Stimulated activated CD4-positive, alpha-beta T cell treated with anti-CD3 and anti-CD28 coated beads, TNF-alpha, amount 100 ng/mL, for 1 hour (primary cell): ENCODE measurements at places on chromosomes 5 and 9.

GRCh38 chr9:36871606-36872005, 162.5 kb downstream of the PAX5 start:
- DNase-seq, result no peak

DNA sequence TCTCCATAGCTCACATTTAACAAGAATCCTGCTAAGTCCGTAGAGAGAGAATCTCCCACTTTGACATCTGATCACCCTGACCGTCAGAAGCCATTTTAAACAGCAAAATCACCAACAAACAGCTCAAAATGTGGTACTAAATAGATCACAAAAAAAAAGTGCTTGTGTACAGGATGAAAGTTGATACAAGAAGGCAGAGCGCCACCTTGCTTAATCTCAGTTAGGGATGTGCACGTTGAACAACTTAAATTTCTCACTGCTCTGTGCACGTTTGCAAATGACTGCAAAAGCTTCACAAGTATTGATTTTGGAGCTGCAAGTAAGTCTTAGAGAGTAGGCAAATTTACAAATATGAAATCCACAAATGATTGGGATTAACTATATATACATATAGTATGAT, 63.1 kb upstream of the NREP start:
- DNase-seq, result no peak

GRCh38 chr9:78806492-78807160, 509.7 kb downstream of the PSAT1 start:
- no peak for DNase-seq

DNA sequence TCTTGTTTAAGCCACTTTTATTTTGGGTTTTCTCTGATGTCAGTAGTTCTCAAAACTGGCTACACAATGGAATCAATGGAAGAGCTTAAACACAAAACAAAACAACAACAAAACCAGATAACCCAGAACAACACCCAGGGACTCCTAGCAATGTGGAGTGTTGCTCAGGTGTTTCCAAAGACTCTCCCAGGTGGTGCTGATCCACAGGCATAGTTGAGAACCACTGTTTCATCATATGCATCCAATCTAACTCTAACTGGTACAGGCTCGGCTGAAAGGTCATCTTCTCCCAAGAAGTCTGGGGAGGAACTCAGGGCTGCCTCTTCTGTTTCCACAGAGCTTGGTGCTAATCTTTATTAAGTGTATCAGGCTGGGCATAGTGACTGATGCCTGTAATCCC, 5.4 kb upstream of the ALDH1B1 start:
- DNase-seq, result no peak

DNA sequence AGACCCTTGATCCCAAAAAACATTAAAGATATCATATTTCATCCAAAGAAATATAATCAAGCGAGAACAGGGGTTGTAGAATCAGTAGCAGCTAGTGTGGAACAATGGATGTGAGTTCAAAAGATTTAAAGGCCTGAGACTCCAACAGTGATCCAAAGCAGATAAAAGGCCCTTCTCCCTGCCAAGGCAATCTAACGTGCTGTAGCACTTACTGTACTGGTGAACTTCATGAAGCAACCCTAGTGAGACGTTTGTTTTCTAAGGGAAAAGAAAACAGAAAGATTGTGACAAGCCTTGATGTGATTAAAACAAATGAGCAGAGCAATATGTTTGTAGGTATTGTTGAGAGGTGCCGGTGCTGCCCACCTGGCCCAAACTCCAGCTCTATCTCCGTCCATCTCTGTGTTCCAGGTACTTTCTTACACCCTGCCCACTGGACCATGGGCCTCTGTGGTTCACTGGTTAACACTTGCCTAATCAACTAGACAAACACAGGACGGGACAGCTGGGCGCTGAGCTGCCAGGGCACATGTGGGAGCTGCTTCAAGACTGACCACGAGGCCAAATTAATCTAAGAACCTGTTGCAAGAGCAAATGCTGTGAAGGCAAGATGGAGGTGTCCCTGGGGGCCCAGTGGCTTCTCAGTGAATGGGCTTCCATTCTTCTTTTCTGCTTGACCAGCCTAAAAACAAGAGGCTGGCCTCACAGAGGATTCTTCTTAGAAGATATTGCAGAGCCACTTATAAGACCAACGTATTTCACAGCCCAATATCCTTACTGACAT, 265.5 kb downstream of the CWC27 start:
- no peak for DNase-seq

- no peak for DNase-seq
Observed at GRCh38 chr5:14793851-14794250, 77.7 kb downstream of the ANKH start.

DNA sequence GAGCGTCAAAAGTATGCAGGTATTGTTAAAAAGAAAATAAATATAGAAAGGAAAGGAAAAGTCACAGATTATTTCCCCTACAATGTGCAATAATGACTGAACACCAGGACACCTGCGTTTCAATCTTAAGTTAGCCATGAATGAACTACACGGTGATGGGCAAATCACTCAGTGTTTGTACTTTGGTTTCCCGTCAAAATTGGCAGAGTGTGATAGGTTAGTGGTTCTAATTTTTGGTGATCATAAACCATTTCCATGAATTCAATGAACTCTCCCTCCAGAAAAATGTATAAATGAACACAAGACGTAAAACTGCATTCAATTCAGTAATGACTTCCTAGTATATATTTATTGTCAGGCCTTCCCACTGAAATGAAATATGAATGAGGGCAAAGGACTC, 59.0 kb upstream of the ITGA1 start:
- no peak for DNase-seq

DNA sequence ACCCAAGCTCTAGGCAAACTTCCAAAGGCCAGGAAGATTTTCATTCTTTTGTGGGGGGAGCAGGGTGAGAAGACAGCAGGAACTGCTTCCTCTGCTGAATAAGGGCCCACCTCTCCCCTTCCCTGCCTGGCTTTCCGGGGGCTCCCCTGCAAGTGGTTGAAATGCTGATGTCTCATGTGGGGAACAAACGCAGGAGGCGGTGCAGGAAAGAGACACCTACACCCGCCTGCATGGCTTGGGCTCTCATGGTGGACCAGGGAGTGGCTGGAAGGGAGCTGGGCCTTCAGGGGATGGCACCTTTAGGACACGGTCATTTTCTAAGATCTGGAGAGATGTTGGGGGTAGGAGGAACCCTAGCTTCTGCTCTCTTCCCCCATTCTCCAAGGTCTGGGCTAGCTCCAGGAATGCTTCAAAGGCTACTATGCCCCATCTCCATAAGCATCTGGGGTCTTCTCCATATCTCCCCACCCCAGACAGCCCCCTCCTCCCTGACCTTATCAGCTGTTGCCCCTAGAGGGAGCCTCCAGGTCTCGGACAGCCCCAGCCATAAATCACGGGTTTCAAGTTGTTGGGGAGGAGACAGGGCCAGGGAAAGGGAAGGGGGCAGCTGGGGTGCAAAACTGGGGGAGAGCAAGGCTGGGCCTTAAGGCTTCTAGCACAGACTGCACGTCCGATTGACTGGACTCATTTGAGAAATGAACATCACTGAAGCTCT, 76.6 kb downstream of the PSD2 start:
- no peak for DNase-seq

DNA sequence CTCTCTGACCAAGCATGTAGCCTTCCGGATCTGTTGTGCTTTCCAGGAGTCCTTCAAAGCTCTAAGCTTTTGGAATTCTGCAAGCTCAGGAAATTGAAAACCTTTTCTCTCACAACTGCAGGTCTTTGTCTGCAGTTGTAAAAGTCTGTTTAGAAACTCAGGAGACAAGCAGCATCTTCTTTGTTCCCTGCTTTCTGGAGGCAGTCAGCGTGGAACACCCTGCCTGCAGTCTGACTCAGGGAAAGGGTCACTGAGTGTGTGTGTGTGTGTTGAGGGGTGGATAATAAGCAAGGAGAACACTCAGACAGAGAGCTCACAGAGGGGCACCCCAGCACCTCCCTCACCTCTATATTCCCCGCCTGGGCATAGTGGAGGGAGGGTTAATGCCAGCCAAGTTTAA, 29.1 kb downstream of the KCNIP1 start:
- DNase-seq, result no peak

DNA sequence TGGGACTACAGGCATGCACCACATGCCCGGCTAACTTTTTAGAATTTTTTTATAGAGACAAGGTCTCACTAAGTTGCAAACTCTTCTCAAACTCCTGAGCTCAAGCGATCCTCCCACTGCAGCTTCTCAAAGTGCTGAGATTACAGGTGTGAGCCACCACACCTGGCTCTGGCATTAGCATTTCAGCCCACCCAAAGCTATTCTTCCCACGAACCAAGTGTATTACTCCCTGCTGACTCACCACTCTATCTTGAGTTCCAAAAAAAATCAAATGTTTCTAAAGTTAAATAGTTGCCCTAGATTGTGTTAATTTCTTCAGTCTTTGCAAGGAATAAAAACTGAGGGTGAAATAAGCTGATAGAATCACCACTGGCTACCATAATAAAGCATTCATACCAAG, 205.5 kb downstream of the ARRDC3 start:
- no peak for DNase-seq

DNA sequence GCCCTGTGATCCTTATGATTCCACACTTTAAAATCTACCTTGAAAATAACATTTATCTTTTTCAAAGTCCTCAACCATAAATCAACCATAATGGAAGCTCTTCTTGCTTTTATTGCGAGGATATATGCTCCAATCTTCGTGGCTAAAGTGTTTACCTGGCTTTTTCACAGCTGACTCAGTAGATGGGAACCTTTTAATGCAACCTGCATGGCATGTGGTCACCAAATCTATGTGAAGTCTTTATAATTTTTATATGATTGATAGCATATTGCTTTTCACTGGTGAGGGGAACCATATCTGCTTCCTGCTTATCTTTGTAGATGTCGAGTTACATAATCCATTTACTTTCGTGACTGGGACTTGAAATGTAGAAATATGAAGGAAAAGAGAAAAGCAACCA, 47.1 kb upstream of the TLX3 start:
- DNase-seq, result no peak

- DNase-seq, result no peak
Observed at GRCh38 chr9:104287253-104287878, 193.3 kb downstream of the SMC2 start.

DNA sequence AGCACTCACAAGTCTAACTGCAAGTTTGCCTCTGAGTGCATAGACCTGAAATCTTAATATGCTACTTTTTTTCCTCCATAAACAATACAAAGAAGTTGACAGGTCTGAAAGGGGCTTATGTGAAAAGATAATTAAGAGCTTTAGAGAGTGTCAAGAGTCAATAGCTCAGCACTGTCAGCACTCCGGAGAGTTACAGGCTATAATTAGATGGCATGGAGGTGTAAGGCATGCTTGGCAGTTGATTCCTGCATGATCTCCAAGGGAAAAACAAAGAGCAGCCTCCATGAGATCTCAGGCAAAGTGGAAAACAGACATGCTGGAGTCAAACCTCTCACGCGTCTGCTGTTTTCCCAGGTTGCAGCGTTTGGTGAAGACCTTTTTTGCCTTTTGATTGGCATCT, 468.7 kb downstream of the TLE4 start:
- no peak for DNase-seq

GRCh38 chr9:128824911-128825310, 4.7 kb downstream of the SPOUT1 start:
- DNase-seq, result no peak

GRCh38 chr9:16637218-16637617, 233.3 kb downstream of the BNC2 start:
- no peak for DNase-seq

DNA sequence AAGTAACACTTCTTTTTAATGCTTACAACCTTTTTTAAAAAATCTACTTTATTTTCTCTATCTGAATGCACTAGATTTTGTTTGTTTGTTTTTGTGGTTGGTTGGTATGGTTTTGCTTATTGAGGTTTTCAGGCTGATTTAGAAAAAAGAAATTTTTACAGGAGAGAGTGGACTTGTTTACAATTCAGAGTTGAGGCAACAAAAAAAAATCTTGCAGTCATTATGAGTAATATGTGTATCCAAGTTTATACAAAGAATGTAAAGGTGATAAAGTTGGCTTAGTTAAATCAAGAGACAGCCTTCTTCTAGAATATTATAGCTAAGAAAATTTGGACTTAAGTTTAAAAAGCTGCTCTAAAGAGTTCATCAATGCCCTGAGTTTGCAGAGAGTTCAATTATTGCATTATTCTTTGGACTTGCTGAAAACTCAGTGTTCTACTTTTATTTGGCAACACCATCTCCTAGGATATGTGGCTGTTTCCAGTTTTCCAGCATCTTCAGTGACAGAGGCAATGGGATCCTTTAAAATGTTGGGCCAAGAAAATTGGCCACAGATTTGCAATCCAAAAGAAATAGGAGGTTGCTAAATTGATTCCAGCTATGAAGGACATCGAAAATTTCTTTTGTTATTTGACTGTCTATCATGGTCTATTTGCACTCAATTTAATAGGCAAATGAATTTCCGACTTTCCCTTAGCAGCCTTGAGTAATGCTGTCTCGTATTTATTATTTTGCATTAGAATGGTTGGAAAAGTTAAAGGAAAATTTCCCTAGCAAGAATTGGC, 10.7 kb downstream of the STK32A start:
- DNase-seq, result no peak

DNA sequence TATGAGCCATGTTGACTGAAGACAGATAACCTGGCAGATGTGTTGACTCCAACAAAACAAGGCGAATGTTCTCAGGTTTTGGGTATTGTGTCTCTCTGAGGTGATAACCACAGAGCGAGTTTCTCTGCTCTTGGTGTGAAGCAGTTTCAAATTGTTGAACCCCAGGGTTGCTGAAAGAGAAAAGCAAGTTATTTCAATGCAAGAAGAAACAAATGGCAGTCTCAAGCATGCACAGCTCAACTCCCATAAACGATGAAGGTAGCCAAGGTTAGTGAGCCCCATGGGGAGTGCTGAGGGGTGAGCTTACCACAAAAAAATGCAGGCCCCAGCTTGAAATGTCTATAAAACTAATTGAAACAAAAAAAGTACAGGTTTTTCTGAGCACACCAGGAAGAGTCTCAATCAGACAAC, 220.8 kb upstream of the DAPK1 start:
- no peak for DNase-seq

DNA sequence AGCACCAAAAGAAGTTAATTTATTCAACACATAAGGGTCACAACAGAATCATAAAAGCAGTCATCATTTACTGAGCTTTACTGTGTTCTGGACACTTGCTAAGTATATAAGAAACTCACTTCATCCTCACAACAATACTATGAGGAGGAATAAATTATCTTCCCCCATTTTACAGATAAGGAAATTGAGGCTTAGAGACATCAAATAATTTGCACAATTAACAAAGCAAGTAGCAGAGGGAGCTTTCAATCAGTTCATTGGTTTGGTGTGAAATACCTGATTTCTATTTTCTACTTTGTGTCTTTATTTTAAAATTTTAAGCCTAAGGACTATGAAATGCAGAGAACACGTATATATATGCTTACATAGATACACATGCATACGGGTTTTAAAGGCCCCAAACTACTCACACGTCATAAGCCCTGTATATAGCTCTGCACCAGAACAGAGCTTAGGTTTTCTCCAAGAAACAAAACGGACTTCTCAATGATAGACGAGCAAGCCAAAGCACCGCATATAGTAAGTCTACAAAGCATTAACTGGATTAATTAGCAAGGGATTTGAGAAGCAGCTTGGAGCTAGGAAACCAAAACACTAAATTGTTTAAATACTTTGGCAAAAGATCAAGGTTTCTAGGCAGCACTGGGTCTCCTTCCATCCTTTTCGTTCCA, 95.6 kb downstream of the DENND1A start:
- no peak for DNase-seq
